ENCODE measurements at places on chromosomes 6 and 20.
A peak's percentile ranks its signal among the peaks of the same experiment; 100 is the strongest.

GRCh38 chr6:3393836-3394202, 63.0 kb downstream of the SLC22A23 start:
- DNase-seq: no peak

- no peak for DNase-seq
Observed at GRCh38 chr6:107647439-107647948, 157.6 kb downstream of the SOBP start.

GRCh38 chr20:60219984-60220562, 261.9 kb downstream of the CDH26 start:
- no peak for DNase-seq

DNA sequence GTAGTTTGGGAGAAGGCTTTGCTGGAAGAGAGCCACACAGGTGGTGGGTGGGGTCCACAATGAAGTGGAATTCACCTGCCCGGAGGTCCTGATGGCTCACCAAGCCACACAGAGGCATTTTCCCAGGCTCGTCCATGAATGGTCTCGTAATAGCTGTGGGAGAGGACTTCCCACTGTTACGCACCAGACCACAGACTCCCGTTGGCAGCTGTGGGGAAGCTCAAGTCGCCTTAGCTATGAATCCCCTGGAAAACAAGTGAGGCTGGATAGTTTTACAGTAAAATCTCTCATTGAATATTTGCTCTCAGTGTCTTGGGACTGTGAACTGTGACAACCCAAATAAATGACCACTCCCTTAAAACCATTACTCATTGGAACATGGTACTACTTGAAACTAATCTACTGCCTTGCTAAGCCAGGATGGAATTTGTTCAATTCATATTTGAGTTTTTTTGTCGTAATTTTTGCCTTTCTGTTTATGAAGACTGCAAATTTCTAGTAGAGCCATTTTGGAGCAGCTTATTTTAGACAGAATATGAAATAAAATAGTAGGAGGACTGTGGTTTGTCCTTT, 79.4 kb downstream of the JAG1 start:
- no peak for DNase-seq

- no peak for DNase-seq
Observed at GRCh38 chr6:10384610-10385523, 30.0 kb downstream of the TFAP2A start.

DNA sequence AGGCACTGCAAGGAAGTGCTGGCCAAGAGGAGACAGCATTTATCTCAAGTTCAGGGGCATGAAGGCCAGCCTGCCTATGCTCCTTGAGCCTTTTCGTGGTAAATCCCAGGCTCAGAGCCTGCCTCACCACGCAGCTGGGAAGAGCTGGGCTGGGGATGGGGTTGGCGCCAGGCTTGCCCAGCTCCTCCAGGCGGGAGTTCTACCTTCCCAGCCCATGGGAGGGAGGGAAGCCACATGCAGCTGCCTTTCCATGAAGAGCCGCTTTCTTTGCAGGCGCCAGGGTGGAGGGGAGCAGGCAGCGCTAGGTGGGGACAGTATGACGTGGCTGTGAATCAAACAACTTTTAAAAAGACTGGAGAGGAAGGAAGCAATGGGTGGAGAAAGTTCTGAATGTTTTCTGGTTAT, 19.5 kb upstream of the SIRT5 start:
- DNase-seq: no peak

GRCh38 chr6:135181333-135182070, 394 bp downstream of the MYB start:
- peak; percentile 41 for DNase-seq

GRCh38 chr6:157726892-157727628, 96.0 kb upstream of the SNX9 start:
- DNase-seq: no peak

- DNase-seq: peak; percentile 73
Observed at GRCh38 chr6:118709859-118710350, 58.5 kb upstream of the CEP85L start.

DNA sequence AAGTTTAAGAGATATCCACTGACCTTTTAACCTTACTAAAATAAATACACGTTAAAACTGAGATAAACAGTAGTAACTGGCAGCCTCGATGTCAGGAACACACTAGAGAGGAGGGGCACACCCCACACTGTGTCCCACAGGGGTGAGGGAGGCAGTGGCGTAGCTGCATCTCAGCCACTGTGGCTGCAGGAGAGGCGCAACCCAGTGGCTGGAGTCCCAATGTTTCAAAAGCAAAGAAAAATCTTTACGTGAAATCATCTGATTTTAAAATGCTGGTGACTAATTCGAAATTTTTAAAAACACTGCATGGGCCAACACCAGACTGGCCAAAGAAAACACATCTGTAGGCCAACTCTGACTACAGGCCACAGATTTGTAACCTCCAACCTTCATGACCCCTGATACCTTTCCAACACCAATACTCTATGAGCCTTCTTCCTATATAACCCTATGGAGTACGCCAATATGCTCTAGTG, 54.7 kb downstream of the TRAM2 start:
- no peak for DNase-seq

DNA sequence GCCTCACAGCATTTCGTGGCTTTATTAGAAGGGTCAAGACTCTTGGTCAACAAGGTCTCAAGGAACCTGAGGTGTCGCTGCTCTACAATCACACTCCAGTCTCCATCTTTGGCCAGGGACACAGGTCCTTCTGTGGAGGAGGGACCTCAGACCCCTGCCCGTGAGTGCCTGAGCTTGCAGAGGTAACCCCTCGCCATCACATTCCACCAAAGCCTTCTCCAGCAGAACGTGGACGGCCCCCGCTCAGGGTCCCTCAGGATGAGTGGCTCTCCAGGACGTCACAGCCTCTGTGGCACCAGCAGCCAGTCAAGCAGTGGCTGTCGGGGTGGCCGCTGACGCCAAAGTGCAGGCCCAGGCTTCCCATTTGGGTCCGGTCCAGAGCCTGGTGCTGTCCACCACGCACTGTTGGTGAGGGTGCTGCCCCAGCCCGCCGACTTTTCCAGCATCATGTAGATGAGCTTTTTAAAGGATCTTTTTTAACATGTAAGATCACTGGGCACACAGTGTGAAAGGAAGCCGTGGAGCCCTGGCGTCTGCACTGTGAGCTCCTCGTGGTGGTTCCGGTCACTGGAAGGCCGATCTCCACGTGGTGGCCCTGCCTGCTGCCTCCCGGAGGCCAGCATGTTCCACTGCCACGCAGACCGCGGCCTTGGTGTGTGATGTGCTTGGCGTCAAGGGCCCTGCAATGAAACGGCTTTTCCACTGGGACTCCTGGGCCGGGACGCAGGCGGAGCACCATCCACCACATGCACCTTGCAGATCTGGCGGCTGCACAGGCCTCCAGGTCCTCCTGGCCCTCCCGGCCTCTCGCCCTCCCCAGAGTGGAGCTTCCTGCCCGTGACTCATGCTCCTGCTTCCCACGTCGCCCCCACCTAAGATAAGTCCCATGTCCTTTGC, 8.3 kb upstream of the KIF25 start:
- DNase-seq: no peak

DNA sequence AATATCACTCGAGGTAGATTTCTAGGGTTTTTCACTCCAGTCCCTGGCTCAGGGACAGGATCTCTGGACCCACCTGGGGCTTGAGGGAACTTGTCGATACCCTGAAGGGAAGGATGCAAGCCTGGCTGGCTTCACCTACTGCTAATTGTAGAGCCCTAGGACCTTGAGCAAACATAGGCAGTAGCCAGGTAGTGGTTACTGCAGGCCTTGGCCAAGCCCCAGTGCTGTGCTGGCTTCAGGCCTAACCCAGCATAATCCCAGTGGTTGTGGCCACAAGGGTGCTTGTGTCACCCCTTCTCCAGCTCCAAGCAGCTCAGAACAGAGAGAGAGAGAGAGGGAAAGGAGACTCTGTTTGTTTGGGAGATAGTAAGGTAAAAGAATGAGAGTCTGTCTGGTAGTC, 5.8 kb upstream of the MCM9 start:
- no peak for DNase-seq

GRCh38 chr20:47353692-47354463, 2.6 kb downstream of the ZMYND8 start:
- DNase-seq: no peak

DNA sequence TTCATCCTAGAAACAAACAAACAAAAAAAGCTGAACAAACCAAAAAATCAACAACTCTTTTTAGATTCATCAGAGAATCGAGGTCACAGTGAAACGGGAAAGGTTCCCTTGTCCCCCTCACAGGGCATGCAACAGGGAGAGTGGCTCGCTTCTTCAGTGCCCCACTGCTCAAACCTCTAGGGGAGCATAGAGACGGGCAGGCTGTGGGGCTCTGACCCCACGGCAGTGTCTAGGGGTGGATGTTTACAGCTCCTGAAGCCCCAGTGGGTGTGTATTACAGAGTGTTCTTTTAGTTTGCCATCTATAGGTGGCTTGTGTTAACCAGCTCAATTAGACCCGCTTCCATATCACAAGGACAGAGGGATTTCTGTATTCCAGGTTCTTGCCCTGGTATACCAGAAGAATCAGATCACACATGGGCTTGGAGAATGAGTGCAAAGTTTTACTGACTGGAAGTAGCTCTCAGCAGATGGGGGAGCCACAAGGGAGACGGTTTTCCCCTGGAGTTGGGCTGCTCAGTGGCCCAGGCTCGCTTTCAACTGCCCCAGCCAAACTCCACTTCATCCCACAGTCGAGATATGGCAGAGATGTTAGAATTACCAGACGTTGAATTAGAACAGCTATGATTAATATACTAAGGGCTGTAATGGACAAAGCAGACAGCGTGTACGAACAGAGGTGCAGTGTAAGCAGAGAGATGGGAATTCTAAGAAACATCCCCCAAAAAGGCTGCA, 192.6 kb upstream of the CST7 start:
- DNase-seq: no peak

DNA sequence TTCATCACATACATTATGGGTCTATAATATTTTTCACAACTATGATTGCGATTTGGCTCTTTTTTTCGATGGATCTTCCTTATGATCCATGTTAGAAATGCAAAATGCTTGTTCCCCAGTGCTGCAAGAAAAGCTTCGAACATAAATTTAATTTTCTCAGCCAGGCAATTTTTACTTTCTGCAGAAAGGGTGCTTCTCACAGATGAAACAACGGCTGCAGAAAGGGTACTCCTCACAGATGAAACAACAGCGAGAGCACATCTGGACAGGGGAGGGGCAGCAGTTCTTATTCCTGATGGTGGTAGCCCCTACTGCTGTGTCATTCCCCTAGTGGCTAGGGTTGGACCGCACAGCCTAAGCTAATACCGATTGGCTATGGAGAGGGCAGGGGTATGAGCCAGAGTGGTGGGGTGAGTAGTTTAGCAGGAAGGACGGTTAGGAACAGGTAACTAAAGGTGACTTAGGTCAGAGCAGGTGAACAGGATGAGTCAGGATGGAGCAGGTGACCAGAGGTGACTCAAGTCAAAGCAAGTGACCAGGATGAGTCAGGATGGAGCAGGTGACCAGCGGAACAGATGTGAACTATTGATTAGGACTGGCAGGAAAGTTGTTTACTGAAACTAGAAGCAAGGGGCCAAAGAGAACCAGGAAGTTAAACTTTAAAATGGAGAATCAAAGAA, 13.4 kb upstream of the TREML4 start:
- DNase-seq: no peak

GRCh38 chr20:21509079-21509596, 4.7 kb downstream of the NKX2-2 start:
- no peak for DNase-seq

- DNase-seq: no peak
Observed at GRCh38 chr6:47804821-47805220, 23.0 kb downstream of the OPN5 start.

DNA sequence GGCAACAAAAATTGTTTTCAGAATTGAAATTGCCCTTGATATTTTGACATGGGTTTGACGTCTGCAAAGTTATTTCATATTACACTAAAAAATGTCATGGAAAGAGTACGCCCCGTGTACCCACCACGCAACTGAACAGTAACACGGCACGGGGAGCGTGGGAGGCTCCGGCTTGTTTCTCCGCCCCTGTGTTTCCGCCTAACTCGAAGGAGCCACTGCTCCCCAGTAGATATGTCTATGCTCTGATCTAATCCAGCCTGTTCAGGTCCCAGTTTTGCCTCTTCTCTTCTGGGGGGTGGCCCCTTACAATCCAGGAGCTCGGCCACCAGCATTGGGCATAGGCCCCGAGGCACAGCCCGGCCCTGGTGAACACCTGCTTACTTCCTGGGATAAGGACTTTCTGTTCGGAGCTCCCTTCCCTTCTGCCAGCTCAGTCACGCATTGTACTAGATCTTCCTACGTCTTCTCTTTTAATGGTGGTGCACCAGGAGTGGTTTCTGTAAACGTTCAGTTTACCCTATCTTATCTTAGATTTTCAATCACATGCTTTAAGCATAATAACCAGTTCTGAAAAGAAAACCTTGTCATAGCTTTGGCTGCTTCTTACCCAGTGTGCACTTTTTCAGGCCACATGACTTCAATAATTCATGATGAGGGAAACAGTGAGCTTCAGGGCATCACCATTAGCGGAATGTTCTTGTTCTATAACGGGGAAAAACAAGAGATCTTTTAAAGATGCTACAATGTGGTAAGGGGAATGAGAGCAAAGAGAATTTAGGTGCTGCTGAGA, 43.9 kb upstream of the EXOC2 start:
- no peak for DNase-seq

DNA sequence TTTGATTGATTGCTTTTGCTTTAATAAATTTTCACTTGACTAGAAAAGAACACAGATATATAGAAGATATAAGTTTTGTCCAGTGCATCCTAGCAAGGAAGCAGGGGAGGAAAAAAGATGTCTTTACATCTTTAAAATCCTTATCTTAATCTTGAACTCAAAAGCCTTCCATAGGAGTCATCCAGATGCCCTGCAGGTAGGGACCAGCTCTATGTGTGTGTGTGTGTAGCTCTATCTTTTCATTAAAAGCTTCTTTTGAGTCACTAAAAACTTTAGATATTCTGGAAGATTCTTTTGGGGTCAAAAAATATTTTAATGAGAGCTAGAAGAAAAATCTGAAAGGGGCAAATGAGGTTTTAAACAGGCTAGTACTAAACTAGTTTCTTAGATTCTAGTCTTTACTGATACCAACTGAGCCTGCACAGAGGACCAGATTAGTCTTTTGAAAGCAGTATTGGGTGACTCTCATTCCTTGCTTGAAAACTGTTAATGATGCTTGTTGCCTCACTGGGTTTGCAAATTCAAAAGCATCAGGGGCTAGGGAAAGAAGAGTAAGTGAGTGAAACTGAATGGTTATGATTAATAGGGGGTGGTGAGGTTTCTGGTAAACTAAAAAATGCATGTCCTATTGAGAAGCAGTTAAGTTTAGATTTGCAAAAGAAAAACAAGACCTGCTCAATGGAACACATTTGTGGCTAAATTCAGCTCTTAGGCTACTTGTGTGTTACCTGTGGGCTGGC, 40.6 kb upstream of the JAG1 start:
- DNase-seq: no peak

GRCh38 chr6:33380272-33380981, 11.2 kb upstream of the KIFC1 start:
- DNase-seq: no peak

GRCh38 chr6:170222498-170223471, 68.1 kb downstream of the DLL1 start:
- no peak for DNase-seq

- no peak for DNase-seq
Observed at GRCh38 chr6:137819740-137820139, 47.3 kb upstream of the TNFAIP3 start.

- DNase-seq: no peak
Observed at GRCh38 chr6:36615018-36615761, 21.0 kb downstream of the SRSF3 start.

- no peak for DNase-seq
Observed at GRCh38 chr6:141267420-141267819, 865.3 kb upstream of the GJE1 start.

All from GM06990 (cell line).